ENCODE measurements at places on chromosomes 6 and 20.

- DNase-seq: no peak
Measured at GRCh38 chr6:144027932-144028587, 20.0 kb upstream of the PLAGL1 start.

DNA sequence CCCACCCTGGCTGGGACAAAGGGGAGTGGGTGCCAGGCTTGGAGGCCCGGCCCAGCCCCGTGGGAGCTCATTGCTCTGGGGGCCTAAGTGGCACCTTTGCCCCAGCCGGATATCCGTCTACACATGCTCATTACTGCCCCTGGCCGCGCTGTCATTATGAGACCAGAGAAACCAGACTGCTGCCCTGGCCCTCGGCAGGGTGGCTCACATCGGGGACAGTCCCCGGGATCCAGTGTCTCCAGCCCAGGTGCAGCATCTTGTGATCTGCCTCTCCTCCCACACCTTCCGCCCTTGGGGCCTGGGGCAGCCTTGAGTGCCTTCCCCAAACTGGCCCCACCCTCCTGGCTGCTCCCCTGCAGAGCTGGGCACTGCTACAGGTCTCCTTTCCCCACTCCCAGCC is 4.9 kb downstream of the SRMS start:
- no peak for DNase-seq

GRCh38 chr6:128886706-128887105 is 3.8 kb downstream of the LAMA2 start:
- no peak for DNase-seq

DNA sequence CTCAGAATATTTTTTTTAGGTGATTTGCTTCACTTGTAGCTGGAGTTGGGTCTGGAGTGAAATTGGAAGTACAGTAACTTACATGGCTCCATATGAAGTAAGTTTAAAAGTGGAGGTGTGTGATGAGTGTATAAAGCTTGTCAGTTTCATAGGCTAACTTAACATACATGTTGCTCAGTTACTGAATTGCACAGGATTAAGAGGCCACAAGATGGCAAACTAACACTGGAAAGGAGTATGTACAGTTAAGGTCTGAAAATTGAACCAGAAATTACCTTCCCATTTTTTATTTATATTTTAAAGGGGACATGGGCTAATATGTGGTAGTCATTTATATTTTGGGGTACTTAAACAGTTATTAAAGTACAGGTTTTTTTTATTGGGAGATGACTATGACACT is 45.3 kb upstream of the SMIM8 start:
- no peak for DNase-seq

GRCh38 chr6:7050004-7050403 is 57.8 kb upstream of the RREB1 start:
- no peak for DNase-seq

DNA sequence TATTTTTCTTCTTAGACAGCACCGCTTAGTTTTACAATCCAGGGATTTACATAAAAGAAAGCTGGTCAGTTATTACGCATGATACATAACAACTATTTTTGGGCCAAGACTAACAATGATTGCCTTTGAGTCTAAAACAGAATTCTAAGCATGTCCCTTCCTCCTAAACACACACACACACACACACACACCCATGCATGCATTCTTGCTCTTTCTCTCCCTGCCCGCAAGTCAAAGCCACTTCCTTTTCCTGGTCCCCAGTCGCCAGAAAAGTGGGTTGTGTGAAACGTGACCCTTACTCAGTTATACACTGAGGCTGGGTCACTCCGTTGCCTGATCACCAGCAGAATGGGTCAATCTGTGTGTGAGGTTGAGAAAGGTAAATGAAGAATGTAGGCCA is 31.4 kb downstream of the FYN start:
- no peak for DNase-seq

- no peak for DNase-seq
Measured at GRCh38 chr6:48611332-48611731, 500.3 kb upstream of the PTCHD4 start.

- DNase-seq: no peak
Measured at GRCh38 chr6:28330041-28330440, 5.9 kb downstream of the ZSCAN31 start.

DNA sequence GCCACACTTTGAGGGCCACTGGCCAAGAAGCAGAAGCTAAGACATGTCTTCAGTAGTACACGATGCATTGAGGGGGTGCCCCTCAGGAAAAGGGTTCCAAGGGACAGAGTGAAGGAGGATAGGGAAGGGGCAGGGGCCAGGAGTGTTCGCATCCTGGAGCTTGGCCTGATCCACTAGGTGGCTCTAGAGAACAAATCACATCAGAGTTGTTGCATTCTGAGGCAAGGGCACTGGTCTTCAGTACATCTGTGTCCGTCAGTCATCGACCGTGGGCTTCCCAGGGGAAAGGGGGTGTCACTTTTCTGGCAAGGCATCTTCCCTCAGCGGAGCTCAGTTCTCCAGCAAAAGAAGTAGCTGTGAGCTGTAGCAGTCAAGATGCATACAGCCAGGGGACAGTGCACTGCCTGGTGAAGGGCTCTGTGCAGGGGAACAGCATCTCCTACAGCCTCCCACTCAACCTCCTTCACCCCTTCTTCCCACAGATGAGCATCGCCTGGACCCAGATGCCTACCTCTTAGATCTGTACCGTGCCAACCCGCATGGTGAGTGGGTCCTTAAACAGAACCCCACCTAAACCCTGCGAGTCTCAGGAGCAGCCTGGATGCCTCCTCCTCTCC is 47.8 kb downstream of the ARHGAP40 start:
- DNase-seq: no peak
